ENCODE measurements at places on chromosomes 12 and 14.

DNA sequence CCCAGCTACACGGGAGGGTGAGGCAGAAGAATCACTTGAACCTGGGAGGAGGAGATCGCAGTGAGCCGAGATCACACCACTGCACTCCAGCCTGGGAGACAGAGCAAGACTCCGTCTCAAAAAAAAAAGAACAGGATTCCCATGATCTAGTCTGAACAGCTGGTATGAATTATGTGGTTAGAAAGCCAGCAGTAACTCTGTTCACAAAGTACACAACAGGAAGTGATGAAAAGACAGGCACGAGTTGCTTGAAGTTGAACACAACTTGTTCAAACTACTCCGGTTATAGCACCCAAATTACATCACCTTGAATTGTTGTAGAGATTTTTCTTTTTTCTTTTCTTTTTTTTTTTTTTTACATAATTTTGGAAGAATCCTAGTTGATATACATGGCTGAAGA is 238.8 kb upstream of the RGS6 start:
- no peak for DNase-seq

GRCh38 chr12:76201758-76202157 is 117.3 kb upstream of the NAP1L1 start:
- DNase-seq = no peak

- DNase-seq = no peak
Measured at GRCh38 chr14:24713404-24713803, 79.4 kb upstream of the GZMB start.

DNA sequence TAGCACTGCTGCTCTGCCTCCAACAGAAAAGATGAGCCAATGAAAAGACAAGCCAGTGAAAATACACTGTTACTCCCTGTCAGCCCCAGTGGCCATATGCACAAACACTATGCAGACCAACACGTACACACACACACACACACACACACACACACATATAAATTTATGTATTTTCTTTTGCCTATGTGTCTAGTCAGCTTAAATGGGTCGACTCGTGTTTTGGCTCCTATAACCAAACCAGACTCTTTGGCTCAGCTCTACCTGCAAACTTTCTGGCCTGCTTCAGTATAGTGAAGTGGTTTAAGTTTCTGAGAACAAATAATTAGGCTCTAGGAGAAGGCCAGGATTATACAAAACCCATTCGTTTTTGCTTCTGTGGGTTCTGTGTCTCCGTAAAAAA is 30.3 kb upstream of the PMCH start:
- DNase-seq = no peak

GRCh38 chr12:51590347-51591015 is 552 bp upstream of the SCN8A start:
- peak; percentile 81 for DNase-seq

GRCh38 chr12:25972783-25973182 is 14.3 kb downstream of the RASSF8 start:
- no peak for DNase-seq

GRCh38 chr12:124397807-124398577 is 103.1 kb downstream of the RFLNA start:
- no peak for DNase-seq

DNA sequence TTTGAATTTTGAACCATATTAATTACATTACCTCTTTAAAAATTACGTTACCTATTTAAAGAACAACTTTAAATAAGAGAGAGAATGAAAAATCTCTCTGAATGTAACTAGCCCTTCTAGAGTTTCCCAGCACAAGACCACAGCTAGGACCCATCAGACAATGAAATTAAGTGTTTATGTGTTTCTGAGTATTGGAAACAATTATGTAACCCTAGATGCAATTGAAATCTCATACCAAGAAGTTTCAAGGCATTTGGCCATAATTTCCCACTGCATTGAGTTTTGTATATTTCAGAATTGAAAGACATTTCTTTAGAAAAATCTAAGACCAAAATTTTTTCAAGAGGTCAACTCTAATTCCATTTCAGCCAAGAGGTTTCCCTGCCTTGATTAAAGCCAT is 47.1 kb downstream of the SERPINA3 start:
- DNase-seq = no peak

DNA sequence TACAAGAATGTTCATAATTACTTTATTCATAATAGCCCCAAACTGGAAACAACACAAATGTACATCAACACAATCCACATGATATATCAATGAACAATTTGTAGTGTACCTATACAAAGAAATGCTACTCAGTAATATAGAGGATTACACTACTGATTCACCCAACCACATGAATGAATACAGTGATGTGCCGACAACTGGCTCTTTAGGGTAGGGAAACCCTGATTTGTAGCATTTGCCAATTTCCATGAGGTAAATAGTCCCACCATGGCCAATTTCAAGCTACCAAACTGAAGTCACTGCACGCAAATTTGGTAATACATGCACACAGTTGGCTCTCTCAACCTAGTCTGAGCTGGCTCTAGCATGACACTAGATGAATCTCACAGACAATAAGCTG is 190.4 kb upstream of the KRR1 start:
- no peak for DNase-seq

- DNase-seq = no peak
Measured at GRCh38 chr12:48934312-48934706, 9.0 kb upstream of the FKBP11 start.

DNA sequence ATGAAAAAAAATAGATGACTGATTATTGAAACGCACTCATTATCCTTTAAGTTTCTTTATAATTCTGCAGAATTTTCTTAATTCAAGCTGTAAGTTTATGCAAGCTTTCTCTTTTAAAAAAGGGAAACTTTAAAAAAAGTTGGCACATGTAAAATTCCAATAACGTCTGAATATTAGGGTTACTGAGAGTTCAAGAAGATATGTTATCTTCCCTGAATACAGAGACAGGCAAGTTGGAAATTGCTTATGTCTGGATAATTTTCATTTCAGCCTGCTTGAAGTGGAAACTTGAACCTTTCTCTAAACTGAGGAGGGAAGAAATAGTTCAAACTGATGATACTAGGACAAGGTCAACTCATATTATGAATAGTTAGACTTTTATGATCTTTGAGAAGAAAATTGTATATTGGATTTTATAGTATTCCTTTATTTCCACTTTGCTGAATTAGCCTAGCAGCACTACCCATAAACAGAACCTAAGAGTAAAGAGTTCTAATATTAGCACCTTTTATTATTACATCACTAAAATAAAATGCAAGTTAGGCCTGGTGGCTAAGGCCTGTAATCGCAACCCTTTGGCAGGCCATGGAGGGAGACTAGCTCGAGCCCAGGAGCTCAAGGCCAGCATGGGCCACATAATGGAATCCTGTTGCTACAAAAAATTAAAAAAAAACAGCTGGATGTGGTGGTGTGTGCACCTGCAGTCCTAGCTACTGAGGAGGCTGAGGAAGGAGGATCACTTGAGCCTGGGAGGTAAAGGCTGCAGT is 288.0 kb downstream of the TRHDE start:
- DNase-seq = no peak

DNA sequence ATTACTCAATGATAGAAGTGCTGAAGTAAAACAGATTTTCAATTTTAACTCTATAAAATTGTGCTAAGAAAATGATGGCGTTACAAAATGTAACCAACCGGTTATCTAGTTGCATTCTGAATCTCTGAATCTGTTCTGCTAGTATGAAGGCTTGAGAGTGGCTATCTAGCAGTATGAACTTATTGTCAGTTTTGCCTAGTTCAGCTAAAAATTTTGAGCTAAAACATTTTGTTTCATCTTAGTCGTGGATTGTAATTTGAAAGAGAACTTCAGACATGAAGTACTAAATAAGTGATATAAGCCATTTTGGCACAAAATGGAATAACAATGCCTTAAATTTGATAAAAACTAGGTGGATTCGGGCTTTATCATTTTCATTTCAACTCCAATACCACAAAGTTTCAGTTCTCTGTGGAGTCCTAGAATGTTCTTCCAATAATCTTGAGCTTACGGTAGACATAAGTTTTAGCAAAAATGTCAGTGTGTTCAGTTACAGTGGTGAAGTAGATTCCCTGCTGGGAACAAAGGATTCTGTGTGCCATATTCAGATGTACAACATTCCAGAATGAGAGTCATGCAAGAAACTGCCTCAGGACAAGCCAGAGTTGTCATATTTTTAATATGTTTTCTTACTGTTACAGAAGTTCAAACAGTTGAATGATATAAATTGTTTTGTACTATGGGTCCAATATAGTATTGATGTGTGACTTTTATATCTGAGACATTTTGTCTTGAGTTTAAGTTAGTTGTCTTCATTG is 28.1 kb downstream of the ATP6V1D start:
- DNase-seq = no peak

- DNase-seq = no peak
Measured at GRCh38 chr12:54191126-54191525, 2.3 kb upstream of the SMUG1 start.

DNA sequence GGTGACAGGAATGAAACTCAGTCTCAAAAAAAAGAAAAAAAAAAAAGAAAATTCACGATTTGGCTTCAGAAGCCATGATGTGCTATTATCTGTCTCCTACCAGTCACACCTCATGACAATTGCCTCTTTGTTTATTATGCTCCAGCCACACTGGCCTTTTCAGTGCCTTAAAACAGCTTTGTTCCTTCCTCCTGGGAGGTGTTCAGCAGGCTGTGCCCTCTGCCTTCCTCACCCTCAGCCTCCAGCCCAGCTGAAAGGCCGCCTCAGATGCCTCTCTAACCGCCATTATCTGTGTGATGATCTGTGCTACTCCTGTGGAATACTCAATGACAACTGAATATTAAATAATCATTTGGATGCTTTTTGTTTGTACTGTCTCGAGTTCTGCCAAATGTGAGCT is 8.6 kb upstream of the ARPC3 start:
- no peak for DNase-seq

GRCh38 chr14:22929961-22930364 is 787 bp upstream of the PRMT5 start:
- DNase-seq = no peak

GRCh38 chr12:43766291-43766690 is 7.5 kb downstream of the IRAK4 start:
- no peak for DNase-seq

Measured in GM12891 (cell line).